Fibroblast of the aortic adventitia (primary cell): ENCODE measurements at places on chromosomes 12 and 14. TPM values are rescaled to one million over a fixed set of nuclear protein-coding genes. Genes with fewer than 3 reads are reported as not detected.

Gene KRT71
- total RNA-seq = not detected in 2 replicates

Gene SLC6A15
- total RNA-seq = 8.9 and 53.3 TPM in 2 replicates

Gene LTBP2
- 58.5 and 157 TPM in 2 replicates for total RNA-seq

- no peak for DNase-seq
Measured at GRCh38 chr12:15469356-15469755, 147.0 kb downstream of the PTPRO start.

DNA sequence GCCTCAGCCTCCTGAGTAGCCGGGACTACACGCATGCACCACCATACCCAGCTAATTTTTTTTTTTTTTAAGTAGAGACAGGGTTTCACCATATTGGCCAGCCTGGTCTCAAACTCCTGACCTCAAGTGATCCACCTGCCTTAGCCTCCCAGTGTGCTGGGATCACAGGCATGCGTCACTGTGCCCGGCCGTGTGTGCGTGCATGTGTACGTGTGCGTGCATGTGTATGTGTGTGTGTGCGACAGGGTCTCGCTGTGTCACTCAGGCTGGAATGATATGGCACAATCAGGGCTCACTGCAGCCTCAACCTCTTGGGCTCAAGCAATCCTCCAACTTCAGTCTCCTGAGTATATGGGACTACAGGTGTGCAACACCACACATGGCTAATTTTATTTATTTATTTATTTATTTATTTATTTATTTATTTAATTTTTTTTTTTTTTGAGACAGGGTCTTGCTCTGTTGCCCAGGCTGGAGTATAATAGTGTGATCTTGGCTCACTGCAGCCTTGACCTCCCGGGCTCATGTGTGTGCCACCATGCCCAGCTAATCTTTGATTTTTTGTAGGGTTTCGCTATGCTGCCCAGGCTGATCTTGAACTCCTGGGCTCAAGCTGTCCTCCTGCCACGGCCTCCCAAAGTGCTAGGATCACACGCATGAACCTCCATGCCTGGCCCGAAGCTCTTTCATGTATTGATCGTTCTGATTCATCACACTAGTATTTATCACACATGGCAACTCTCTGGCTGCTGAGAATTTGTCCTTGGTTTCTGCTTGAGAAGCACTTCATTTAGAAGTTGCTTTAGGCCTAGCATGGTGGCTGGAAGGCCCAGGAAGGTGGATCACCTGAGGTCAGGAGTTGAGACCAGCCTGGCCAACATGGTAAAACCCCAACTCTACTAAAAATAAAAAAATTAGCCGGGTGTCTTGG, 35.9 kb upstream of the CLIP1 start:
- DNase-seq = no peak

GRCh38 chr14:101220921-101221510, 317.5 kb upstream of the RTL1 start:
- DNase-seq = no peak

GRCh38 chr14:24806061-24806678, 172.2 kb upstream of the GZMB start:
- peak; percentile 65 for DNase-seq

GRCh38 chr12:49912345-49913255, 8.9 kb upstream of the FAIM2 start:
- peak; percentile 32 for DNase-seq
